ENCODE measurements at places on chromosomes 2 and 18.

DNA sequence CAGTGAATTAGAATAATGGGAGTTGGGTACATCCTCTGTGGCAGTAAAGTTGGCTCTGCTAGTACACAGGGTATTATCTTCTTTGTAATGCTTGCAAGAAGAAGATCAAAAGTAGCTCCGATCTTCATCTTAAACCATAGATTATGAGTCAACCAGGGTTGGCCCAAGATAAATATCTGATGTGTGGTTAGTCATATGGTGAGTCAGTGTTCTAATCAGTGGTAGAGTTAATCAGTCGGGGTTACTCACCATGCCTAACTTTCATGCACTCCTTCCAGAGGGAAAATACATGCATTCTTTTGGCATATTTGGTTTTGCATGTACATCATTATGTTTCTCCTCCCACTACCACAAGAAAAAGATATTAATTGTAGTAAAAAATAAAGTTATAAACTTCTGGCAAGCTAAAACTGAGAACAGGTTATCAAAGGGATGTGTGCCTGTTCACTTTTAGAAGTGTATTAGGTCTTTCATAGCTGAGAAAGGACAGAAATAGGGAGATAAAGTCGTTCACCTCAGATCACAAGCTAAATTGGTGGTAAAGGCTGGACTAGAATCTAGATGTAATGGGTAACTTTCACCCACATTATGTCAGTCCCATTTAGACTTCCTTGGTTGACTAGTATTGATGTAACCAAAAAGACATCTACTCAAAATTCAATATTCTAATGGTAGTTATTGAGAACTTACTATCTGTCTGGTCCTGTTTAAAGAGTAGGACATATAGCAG, 684.4 kb downstream of the IRS1 start:
- DNase-seq = peak; percentile 76

- DNase-seq = no peak
Observed at GRCh38 chr2:212975333-212975732, 176.1 kb downstream of the IKZF2 start.

GRCh38 chr2:19209575-19210341, 148.7 kb downstream of the OSR1 start:
- DNase-seq = no peak

DNA sequence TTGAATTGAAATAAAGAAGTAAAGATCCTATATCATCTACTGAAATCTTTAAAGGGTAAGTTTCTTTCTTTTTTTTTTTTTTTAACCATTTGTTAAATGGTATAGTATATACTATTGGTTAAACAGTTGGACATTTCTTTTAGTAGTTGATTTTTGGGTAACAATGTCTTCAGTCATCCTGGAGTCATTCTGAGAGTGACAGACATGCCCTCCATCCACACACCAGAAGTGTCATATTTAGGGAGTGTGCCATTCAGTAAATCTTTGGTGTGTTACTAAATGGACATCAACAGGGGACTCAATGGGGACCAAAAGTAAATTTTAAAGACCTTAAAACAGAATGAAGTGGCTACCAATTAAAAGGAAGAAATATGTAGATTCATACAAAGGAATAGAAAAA, 50.8 kb upstream of the SLC39A10 start:
- DNase-seq = no peak

DNA sequence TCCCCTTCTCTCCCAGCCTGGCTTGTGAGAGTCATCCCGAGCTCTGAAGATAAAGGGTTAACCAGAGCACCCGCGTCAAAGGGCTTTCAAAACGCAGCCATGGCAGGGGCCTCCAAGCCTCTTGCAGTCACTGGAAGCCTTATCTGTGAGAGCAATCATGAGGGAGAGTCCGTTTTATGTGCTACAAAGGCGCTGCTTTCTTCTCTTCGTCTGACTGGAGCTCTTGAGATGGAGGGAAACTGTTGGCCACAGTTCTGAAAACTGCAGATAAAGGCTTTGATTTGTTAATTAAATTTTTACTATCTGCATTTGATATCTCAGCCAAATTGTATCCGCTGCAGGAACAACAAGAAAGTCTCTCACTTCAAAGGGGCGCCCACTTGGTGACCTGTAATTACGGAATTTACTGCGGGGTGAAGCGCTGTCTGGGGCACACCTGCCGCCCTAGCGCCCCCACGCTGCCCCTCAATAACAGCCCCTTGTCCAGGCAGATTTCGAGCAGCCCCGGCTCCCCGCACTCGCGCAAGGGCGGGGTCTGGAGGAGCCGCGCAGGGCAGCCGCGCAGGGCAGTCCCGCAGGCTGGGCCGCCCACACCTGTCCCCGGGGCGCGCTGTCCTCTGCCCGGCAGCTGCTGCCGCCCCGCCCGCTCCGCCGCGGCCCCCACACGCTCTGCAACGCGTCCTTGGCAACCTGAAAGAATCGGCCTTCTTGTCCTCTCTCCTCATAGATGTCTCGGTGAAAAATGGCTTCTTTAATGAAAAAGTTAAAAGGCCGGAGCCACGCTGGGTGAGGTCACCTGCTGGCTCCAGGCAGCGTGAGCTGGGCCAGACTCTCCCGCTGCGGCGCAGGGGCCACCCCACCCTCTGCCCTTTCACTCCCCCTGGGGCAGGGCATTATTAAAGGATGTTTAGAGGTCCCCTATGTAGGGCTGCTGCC, 217.9 kb downstream of the VAPA start:
- DNase-seq = no peak

DNA sequence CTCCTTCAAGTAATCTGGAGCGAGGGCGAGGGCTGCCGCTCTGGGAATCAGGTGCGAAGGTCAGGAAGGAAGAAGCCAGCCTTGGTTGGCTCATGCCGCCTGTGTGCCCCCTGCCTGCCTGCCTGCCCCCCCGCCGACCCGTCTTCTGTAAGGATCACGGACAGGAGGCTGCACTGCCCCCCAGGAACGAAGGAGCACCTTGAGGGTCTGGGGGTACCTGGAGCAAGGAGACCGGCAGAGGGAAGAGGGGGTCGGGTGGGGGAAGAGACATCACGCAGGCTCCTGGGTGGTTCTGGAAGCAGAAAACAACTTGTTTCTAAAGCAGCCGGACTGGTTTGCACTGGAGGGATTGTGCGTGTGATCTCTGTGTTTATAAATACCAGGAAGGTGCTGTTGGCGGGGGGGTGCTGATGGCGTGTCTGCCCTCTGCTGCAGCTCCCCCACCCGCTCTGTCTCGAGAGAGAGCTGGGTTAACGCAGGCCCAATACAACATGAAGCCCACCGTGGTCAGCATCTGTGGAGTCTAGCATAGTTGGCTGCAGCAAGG, 1.7 kb downstream of the FOSL2 start:
- DNase-seq = peak; percentile 64

DNA sequence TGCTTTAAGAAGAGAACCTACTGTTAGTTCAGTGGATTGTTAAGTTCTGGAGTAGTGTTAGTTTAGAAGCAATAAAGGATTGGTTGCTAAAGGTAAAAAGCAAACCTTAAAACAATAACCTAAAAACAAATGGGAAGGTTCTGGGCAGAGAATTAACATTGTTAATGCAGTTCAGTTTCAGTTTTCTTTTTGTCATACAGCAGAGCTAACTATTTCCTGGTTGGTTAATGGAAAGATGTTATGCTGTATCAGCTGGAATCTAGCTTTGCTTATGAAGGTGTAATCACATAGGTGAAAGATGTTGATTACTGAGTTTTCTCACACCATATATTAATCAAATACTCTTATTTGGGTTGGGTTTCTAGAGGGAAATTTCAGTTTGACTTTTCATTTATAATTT, 23.8 kb downstream of the SMAD4 start:
- DNase-seq = no peak

DNA sequence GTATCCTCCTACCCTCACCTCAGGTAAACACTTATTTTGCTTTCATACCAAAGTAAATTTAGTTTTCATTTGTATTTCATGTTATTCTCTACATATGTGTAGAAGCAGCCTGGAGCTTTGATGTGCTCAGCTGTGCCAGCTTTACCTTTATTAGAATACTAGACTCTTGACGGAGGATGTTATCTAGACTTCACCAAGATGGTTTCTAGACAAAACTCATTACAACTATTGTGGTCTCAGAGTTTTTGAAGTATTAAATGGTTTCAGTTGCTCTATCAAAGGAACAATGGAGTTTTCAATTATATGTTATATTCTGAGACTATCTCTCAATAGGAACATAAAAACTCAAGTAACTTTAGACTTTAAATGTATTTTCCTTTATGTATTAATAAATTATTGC, 5.0 kb upstream of the IL18RAP start:
- DNase-seq = no peak

- DNase-seq = peak; percentile 93
Observed at GRCh38 chr2:64311948-64312621, 141.9 kb upstream of the LGALSL start.

GRCh38 chr2:31534636-31535035, 46.1 kb downstream of the SRD5A2 start:
- DNase-seq = no peak

GRCh38 chr2:100291152-100291970, 30.9 kb downstream of the LONRF2 start:
- DNase-seq = peak; percentile 78

- DNase-seq = no peak
Observed at GRCh38 chr2:11562011-11562410, 28.2 kb downstream of the GREB1 start.
